ENCODE measurements at places on chromosomes 1 and 21.

DNA sequence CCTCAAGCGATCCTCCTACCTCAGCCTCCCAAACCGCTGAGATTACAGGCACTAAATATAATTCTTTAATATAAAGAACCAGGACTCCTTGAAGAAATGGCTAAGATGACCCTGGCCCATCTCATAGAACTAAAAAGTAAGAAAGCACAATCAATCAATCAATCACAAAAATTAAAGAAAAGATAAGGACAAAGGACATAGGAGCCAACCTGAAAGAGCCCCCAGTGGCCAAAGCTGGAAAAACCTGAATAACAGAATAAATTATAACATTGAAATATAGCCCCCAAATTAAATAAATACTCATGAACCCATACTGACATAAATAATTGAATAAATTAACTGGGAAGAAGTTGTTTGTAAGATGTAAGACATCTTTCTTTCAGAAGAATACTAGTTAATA, 8.9 kb downstream of the NUP210L start:
- H3K36me3 ChIP-seq: no peaks in the 10 kb centered on the region
- H3K27ac ChIP-seq: no peak overlapping the region
- H3K27me3 ChIP-seq: no peaks in the 10 kb centered on the region
- H3K4me1 ChIP-seq: no peaks in the 10 kb centered on the region
- no peak for DNase-seq

- H3K27ac ChIP-seq: no peak overlapping the region
- H3K36me3 ChIP-seq: no peaks in the 10 kb centered on the region
- no peaks in the 10 kb centered on the region for H3K4me1 ChIP-seq
- H3K4me3 ChIP-seq: no peak overlapping the region
- no peak for DNase-seq
These were observed 367 bp downstream of the WNT2B start for GRCh38 chr1:112509005-112509659.

DNA sequence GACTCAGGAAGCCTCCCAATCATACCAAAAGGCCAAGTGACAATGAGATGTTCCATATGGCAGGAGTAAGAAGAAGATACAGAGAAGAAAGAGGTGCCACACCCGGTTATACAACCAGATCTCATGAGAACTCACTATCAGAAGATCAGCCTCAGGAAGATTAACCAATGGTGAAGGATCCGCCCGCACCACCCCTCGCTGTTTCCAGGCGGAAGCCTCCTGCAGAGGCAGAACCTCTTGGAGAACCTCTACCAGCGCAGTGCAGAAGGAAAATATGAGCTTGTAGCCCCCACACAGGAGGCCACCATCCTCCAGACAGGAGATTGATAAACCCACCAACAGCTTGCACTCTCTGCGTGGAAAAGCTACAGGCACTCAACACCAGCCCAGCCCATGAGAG, 245.1 kb downstream of the POTED start:
- no peaks in the 10 kb centered on the region for H3K4me1 ChIP-seq
- no peak overlapping the region for H3K27ac ChIP-seq
- no peaks in the 10 kb centered on the region for H3K27me3 ChIP-seq
- no peaks in the 10 kb centered on the region for H3K36me3 ChIP-seq
- no peak overlapping the region for H3K4me3 ChIP-seq

DNA sequence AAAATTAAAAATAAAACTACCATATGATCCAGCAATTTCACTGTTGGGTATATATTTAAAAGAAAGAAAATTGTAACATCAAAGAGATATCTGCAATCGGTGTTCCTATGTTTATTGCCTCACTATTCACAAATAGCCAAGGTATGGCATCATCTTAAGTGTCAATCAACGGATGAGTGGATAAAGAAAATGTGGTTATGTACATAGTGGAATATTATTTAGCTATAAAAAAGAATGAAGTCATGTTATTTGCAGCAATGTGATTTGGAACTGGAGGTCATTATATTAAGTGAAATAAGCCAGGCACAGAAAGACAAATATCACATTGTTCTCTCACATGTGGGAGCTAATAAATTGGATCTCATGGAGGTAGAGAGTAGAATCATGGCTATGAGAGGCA, 76.3 kb downstream of the RD3 start:
- H3K27ac ChIP-seq: no peak overlapping the region
- H3K4me3 ChIP-seq: no peak overlapping the region
- H3K4me1 ChIP-seq: no peaks in the 10 kb centered on the region
- DNase-seq: no peak
- H3K36me3 ChIP-seq: no peaks in the 10 kb centered on the region

DNA sequence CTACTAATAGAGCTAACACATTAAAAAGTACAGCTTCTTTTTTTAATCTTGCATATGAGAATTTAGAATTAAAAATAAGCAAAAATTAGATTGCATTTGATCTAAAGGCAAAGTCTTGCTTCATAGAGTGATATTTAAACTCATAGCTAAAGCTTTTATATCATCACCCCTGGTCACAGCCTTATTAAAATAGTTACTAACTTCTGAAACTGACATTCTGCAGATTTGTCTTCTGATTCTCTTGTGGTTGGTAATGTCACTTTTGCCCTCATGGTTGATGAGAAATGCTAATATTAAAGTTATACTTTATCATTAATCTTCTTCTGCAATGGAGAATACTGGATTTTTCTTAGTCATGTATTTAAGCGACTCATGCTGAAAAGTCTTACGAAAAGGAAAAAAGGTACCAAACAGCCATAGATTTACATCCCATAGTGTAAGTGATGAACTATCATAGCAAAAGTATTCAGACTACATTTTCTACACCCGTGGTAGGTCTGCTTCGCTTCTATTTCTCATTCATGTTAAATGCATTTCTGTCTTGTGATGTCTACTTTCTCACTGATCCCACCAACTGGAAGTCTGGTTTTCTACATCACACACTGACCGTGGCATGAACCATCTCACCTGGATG, 330.5 kb upstream of the B3GALT2 start:
- no peak overlapping the region for H3K4me3 ChIP-seq
- no peaks in the 10 kb centered on the region for H3K27me3 ChIP-seq
- H3K36me3 ChIP-seq: no peaks in the 10 kb centered on the region
- H3K27ac ChIP-seq: no peak overlapping the region
- no peak for DNase-seq

DNA sequence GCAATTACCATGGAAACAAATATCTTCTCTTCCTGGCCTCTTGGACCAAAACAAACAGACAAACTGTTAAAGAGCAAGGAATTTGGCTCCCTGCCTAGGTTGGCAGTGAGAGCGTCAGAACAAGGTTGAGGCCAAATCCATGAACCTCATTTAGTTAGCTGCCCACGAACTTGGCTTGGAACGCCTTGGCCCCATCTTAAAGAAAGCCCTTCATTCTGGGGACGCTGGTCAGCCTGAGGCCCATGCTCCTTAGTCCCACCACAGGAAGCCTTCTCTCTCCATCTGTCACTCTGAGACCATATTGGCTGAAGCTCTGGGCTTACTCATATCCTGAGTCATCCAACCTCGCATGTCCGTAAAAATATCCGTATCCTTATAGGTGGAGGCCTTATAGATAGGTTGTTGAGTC, 62.4 kb upstream of the DIRAS3 start:
- H3K4me1 ChIP-seq: 0 out of 2 replicates have a peak, but pooled peaks cover 4% of the 10 kb centered on the region
- no peak overlapping the region for H3K27ac ChIP-seq
- no peak overlapping the region for H3K4me3 ChIP-seq

DNA sequence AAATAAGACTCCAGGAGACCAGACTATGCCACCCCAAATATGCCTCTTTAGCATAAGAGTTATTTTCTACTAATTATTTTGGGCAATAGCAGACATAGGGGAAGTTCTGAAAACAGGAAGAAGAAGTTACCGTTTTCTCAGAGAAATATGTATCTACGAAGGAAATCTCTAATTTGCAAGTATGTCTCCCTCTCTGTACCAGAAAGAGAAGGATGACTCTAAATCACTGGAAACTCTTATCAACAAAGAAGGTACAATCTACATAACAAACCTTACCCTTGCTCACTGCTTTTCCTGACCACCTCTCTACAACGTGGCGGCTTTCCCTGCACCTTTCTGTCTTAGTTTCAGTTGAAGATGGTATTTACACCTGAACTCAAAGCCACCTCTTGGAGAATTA, 49.0 kb downstream of the OMA1 start:
- H3K27ac ChIP-seq: no peak overlapping the region
- H3K27me3 ChIP-seq: no peaks in the 10 kb centered on the region
- DNase-seq: no peak
- H3K36me3 ChIP-seq: no peaks in the 10 kb centered on the region
- no peaks in the 10 kb centered on the region for H3K4me1 ChIP-seq
- no peak overlapping the region for H3K4me3 ChIP-seq

DNA sequence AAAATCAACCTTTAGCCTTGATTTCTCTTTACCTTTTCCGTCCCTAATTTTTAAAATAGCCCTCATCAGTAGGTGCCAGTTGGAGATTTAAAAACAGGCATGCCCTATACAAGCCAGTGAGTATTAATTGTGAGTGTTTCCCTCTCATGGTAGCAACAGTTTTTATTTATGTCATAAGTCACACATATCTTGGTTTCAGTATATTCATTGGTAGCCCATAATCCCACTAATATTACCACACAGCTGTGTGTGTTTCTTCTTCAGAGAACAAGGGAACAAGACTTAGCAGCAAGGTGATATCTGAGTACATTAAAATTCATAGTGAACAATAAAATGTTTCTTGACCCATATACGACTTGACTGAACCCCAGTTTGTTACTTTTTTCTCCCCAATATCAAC, 68.6 kb upstream of the HSPA13 start:
- H3K36me3 ChIP-seq: no peaks in the 10 kb centered on the region
- no peaks in the 10 kb centered on the region for H3K27me3 ChIP-seq
- H3K27ac ChIP-seq: no peak overlapping the region
- peaks cover 9% of the 10 kb centered on the region for H3K4me1 ChIP-seq
- DNase-seq: no peak
- no peak overlapping the region for H3K4me3 ChIP-seq

GRCh38 chr1:234849832-234850231, 239.9 kb upstream of the IRF2BP2 start:
- H3K4me3 ChIP-seq: no peak overlapping the region
- H3K4me1 ChIP-seq: peaks cover 24% of the 10 kb centered on the region
- no peaks in the 10 kb centered on the region for H3K36me3 ChIP-seq
- no peak for DNase-seq
- no peaks in the 10 kb centered on the region for H3K27me3 ChIP-seq
- no peak overlapping the region for H3K27ac ChIP-seq

GRCh38 chr1:44423591-44424537, 18.8 kb downstream of the RNF220 start:
- no peak overlapping the region for H3K27ac ChIP-seq
- H3K4me3 ChIP-seq: no peak overlapping the region
- peak; percentile 44 for DNase-seq
- peaks cover 68% of the 10 kb centered on the region for H3K27me3 ChIP-seq

DNA sequence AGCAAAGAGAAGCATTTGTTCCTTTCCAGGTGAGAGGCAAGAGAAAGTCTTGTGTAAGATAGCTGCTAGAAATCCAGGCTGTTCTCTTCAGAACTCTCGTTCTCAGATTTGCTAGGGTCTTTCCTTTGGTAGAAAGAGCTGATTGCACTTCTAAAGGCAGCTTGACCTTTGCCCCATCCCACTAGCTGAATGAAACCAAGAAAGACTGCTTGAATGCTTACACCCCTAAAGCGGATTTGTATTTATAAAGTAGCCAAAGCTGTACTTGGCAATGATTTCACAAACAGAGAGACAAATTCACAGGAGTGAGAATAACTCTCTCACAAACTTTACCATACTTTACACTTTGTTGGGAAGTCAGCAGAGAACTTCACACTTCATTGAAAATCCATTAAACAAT, 424.1 kb downstream of the TTLL7 start:
- no peaks in the 10 kb centered on the region for H3K36me3 ChIP-seq
- H3K27me3 ChIP-seq: no peaks in the 10 kb centered on the region
- no peaks in the 10 kb centered on the region for H3K4me1 ChIP-seq
- no peak for DNase-seq
- no peak overlapping the region for H3K27ac ChIP-seq

- H3K27me3 ChIP-seq: no peaks in the 10 kb centered on the region
- H3K27ac ChIP-seq: no peak overlapping the region
- H3K4me1 ChIP-seq: no peaks in the 10 kb centered on the region
- H3K4me3 ChIP-seq: no peak overlapping the region
- DNase-seq: no peak
These were observed 14.0 kb upstream of the TBX19 start for GRCh38 chr1:168266644-168267186.

DNA sequence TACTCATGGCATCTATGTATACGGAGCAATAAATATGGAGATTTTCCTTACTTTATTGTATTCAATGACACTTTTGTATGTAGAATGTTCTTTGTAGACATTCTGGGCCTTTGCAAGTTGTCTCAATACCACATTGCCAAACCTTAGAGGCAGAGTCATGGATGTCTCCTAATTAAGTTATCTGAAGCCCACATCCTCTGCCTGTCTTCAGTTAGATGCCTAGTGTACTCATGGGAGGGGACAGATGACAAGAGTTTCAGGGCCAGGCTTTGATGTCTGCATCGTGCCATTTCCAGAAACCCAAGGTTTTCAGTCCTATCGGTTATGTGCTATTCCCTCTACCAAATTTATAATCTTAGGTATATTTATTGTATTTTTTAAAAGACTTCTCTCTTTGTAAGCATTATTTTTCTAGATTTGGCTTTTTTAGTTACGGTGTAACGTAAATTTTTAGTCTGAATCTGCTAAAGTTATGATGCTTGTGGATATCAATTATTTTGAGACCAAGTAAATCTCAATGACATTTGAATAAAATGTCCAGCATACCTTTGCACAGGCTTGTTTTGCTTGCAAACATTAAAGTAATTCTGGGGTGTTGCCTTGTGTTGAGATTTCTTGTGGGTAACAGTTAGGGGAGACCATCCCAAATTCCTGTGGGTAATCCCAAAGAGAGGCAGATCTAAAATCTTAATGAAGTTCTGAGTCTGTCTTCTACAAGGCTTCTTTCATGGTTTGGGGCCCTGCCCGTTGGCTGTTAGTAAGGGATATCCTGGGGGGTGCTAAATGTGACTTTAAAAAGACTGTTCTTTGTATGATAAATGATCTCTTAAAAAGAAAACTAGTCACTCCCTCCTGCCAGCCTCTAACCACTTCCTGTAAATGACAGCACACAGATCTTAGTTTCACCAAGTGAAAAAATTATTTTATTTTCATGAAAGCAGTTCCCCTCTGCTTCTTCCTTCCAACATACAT, 8.0 kb upstream of the MACF1 start:
- peak overlapping the region; percentile 95 for H3K27ac ChIP-seq
- H3K27me3 ChIP-seq: no peaks in the 10 kb centered on the region
- H3K4me1 ChIP-seq: peaks cover 66% of the 10 kb centered on the region
- DNase-seq: peak; percentile 84
- H3K36me3 ChIP-seq: no peaks in the 10 kb centered on the region

DNA sequence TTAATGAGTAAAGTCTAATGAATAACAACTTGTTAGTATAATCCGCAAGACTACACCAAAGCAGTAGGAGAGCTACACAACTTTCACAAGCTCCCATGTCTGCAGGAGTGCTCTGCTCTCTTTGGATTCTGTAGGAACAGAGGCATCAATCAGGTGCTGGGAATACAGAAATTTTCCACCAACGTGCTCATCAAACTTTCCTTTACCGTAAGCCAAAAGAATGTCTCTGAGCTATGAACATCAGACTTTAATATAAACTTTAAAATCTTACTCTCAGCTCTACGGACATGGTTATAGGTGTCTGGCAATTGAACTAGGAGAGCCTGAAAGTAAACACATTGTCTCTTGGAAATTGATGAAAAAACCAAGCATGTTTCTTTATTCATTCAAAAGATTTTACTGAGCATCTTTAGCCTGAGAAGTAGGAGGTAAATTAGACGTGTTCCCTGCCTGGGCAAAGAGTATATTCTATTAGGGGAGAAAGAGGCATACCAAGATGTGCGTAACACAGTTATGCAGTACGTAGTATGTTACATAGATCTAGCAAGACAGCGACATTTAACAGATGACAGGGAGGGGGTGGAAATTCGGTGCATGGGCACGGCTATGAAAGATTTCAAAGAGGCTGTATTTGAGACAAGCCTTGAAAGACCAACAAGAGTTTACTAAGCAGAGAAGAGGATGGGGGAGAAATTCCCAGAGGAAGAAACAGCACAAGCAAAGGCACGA, 85.2 kb downstream of the TM2D1 start:
- H3K36me3 ChIP-seq: no peaks in the 10 kb centered on the region
- H3K27ac ChIP-seq: no peak overlapping the region
- H3K4me3 ChIP-seq: no peak overlapping the region
- H3K27me3 ChIP-seq: no peaks in the 10 kb centered on the region
